AG08396 (cell line): ENCODE measurements at places on chromosomes 4 and X.

DNA sequence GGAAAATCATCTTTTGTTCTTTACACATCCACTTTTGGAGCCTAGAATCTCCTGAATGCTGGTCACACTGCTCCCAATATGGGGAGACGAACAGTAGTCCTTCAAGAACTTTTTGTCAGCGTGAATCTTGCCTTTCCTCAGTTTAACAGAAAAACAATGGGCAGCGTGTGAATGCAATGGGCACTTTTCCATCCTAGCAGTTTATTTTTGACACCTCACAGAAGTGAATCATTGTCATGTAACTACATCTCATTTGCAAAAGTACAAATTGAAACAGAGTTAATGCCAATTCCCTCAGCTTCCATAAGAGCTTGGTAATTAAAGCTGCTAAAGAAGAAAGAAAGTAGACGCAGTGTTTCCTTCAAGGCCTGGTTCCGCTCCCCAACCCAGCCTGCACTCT is 85.5 kb downstream of the DRD5 start:
- no peak for DNase-seq

DNA sequence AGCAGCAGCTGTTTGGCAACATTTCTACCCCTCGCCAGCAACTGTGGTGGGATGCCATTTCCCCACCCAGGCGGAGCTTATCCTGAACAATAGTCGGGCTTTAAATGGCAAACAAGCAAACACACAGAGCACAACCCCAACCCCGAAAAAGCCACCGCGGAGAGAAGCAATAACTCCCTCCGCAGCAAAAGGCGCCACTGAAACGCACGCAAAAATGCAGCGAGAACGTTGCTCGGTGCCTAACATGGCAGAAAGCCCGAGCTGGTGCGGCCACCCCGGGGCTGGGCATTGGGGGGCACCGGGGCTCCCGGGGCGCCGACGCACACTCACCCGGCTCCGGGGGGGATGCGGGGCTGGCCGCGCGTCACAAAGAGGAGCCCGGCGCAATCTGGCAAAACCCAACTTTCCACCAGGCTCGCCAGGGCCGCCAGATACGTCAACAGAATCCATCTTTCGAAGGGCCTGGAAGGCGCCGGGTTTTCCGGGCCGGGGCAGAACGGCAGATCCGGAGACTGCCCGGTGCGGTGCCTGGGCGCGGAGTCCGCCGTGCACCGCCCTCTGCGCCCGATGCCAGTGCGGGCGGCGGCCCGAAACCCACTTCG is 818 bp downstream of the RAI2 start:
- peak; percentile 36 for DNase-seq

DNA sequence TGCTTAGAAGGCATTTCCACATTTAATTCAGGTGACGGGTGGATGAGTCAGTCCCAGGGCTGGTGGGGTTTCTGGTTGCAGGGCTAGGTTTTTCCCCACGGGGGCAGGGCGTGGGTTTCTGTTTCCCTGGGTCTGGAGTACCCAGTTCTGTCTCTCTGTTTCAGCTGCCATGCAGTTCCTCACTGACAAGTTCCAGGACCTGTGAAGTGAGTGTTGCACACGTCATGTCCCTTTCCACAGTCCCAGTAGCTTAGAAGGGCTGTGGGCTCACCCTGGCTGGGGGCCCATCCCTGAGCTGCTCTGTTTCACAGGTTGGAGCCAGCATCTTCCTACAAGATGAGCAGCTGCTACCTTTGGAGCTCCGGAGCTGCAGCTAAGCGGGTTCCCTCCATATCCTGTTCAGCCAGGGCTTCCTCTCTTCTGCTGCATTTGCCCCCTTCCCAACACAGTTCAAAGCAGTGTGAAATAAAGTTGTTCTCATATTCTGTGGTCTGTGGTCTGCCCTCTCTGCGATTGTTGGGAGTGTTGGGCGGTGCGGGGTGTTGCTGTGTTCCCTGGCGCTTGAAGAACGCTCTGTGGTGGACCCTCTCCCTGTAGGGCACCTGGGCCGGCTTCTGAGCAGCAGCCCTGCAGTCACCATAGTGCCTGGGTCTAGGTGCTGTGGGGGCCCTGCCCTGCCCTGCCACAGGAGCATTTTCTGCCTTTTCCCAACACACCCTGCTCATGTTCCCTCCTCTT is 3.9 kb downstream of the LOC101059915 start:
- no peak for DNase-seq

DNA sequence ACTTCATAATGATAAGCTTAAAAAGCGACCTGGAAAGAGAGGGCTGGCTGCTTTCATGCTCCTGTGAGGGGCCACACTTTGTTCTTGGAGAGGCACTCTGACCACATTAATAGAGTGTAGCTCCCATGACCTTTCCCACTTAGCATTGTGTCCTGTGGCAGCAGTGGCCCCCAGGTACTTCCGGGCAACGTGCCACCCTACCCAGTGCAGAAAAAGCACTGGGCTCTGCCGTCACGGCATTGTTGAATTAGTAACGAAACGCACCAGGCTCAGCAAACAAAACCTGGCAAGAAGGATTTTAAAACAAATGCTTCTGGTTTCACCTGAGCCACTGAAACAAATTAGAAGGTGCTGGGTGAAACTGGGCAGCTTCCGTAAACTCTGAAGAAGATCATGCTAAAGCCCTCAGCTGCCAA is 5.4 kb upstream of the SORBS2 start:
- DNase-seq: no peak

DNA sequence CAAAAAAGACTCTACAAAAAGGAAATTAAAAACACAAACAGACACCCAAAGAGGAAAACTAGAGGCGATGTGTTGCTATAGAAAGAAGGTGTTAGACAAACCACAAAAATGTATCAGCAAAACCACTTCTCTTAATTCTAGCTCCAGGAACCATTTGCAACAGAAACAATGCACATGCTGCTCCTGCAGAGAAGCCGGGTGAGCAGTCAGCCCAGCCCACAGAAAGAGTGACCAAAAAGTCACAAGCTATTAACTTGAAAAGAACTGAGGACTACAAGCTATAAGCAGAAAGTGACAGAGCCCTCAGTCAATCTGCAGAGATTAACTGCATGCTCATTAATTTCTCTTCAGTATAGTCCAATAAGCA is 96.2 kb upstream of the KLHL13 start:
- DNase-seq: no peak

- DNase-seq: no peak
Observed at GRCh38 chr4:62194342-62194741, 994.2 kb downstream of the ADGRL3 start.

GRCh38 chr4:76689145-76689817 is 208.7 kb downstream of the SOWAHB start:
- DNase-seq: peak; percentile 68
